CD4-positive, alpha-beta T cell treated with Interleukin-12 subunit alpha and Interleukin-12 subunit beta, for 1 hour (primary cell): ENCODE measurements at places on chromosomes 5 and 9.
A peak's percentile ranks its signal among the peaks of the same experiment; 100 is the strongest.

DNA sequence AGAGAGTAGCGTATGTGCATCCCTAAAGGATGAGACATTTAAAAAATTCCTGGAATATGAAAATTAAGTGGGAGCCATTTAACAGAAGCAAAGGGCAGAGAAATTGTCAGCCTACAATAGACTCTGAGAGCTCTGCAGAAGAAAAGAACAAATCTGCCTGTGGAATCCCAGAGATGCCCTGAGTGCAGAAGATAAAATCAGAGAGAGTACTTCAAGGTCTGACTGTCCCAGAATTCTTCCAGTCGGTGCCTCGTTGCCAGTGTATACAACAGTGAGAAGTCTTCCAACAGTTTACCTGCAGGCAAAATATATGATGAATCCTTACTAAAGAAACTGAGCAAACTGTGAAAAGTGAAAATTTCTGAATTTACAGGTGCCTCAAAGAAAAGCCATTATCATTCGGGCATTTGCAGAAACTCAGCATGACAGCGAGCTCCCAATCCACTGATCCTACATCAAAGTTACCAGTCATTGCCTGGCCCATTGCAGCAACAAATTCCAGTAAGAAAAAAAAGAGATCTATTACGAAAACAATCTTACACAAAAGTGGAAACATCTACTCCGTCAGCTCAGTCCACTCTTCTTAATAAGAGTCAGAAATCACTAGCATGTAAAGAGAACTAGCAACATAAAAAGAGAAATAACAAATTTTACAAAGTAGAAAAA lies 92.8 kb upstream of the VCAN start:
- no peak for DNase-seq

- no peak for DNase-seq
These were observed 132.8 kb downstream of the CD180 start for GRCh38 chr5:67063791-67064190.

- DNase-seq: peak; percentile 66
These were observed 160.7 kb downstream of the PAX5 start for GRCh38 chr9:36873247-36873875.

- DNase-seq: peak; percentile 14
These were observed 57.4 kb downstream of the GCNT1 start for GRCh38 chr9:76516350-76516749.

DNA sequence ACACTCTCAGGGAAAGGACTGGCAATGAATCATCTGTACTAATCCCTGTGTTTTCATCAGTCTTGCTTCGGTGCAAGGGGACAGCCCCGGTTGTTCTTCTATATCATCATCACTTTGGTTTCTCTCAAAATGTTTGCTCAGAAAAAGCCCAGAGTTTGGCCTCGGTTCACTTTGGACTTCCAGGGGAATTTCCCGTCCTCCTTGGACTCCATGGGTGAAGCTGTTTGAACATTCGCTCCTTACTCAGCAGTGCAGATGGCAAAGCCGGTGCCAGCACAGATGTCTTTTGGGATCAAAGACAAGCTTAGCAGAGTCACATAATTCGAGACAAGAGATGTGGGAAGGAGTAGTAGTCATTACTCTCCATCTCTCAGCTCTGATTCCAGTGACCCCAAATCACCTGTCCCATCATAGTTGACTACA lies 69.8 kb upstream of the TNFSF8 start:
- DNase-seq: no peak

- DNase-seq: no peak
These were observed 57.9 kb downstream of the FBN2 start for GRCh38 chr5:128480158-128480557.

- no peak for DNase-seq
These were observed 19.7 kb upstream of the CCNH start for GRCh38 chr5:87432460-87432859.

DNA sequence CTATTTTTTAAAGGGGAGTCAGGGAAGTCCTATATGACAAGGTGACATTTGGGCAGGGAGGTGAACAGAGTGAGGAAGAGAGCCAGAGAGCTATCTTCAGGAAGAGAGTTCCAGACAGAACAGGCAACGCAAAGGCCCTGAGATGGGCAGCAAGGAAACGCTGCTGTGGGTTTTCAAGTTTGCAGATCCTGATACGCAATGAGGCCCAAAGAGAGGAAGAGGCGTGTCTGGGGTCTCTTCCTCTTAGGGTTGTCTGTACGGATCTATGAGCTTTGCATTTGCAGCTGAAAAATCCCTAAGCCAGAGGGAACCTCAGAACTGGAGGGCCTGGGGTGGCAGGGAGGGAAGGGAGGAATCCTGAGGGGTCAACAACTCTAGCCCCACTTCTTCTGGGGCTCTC lies 13.6 kb downstream of the FAT2 start:
- peak; percentile 6 for DNase-seq

GRCh38 chr9:33475357-33475756 lies 1.6 kb upstream of the NOL6 start:
- DNase-seq: no peak

DNA sequence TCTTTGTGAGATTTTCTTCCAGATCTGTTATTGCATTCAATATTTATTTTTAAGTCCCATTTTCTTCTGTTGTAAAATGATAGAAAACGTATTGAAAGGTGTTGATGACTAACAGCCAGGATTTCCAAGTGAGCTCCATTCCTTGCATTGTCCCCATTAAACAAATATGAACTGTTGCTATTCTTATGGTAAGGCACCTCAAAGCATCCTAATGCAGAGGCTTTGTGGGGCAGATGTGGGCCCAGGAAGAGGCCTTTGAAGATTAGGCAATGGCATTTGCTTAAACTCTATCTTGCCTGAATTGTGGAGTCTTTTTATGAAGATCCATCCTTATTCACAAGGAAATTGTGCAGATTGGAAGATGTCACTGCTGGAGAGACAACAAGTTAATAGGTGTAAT lies 38.9 kb downstream of the NTRK2 start:
- DNase-seq: no peak

GRCh38 chr9:98732091-98732490 lies 23.4 kb upstream of the GABBR2 start:
- no peak for DNase-seq

GRCh38 chr9:72506615-72507014 lies 14.8 kb upstream of the TMC1 start:
- DNase-seq: no peak
